ENCODE measurements at places on chromosomes 6 and 20.

GRCh38 chr6:143647732-143648131 is 30.0 kb upstream of the PHACTR2 start:
- no peak for DNase-seq

DNA sequence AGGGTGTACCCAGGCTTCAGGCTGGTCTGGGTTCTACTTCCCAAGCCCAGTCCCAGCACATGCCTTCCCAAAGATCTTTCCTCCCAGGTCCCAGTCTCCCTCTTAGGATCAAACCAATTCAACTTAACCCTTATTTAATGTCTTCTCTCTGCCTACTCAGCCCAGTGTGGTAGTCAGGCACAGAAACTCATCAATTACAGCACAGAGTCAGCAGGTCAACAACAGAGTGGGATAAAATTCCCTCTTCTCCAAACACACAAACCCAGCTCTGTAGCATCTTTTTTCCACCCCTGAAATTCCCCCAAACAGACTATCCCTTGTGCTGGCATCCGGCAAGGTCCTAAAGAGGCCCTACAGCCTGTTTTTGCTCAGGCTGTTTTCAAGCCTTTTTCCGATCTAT is 47.3 kb upstream of the CDYL start:
- no peak for DNase-seq

- no peak for DNase-seq
Observed at GRCh38 chr20:40948465-40949267, 80.0 kb upstream of the TOP1 start.

DNA sequence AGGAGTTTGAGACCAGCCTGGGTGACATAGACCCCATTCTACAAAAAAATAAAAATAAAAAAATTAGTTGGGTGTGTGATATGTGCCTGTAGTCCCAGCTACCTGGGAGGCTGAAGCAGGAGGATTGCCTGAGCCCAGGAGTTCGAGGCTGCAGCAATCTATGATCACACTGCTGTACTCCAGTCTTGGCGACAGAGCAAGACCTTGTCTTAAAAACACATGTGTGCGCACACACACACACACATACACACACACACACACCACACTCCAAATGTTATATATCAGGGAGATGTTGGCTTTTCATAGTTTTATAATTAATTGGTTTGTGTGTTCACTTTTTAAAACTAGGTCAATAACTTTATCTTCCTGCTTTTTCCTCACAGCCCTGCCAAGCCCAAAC is 110.5 kb downstream of the RTN4IP1 start:
- DNase-seq = no peak

- no peak for DNase-seq
Observed at GRCh38 chr6:125231574-125232343, 70.0 kb downstream of the HDDC2 start.
